Activated CD4-positive, CD25-positive, alpha-beta regulatory T cell treated with anti-CD3 and anti-CD28 coated beads, Interleukin-2, amount 50 U/mL, for 16 hours (primary cell): ENCODE measurements at places on chromosomes 3 and 15.

DNA sequence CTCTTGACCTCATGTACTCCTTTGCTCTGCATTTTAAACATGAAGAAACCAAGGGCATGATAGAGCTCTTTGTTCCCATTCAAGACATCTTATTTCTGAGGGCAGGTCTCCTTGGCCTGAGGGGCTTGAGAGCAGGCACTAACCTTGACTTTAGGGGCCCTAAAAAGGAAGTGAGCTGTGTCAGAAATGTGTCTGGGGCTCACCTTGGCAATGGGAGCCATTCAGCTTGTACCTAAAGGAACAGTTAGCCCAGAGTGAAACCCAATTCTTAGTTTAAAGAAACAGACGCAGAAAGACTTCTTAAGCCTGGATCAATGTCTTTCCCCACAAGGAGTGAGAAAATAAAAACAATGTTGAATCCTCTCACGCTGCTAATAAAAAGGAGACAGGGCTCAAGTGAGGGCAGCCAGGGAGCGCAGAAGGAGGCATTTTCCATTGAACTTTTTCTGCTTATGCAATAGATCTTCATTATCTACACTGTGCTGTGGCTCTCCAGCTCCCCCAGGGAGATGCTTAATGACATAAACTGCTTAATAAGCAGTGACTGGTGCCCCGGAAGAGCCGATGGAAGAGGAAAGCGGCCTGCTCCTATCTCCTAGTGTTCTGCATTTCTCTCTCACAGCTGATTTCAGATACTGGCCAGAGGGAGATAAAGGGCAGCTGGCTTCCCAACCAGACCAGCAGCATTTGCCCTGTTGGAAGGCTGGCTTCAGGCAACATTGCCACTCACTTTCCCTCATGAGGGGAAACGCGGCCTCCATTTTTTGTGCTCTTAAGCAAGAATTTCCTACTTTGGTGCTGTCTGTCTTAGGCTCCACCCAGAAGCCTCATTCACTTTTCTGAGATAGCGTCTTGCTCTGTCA, 152.0 kb downstream of the OPA1 start:
- no peak for DNase-seq

DNA sequence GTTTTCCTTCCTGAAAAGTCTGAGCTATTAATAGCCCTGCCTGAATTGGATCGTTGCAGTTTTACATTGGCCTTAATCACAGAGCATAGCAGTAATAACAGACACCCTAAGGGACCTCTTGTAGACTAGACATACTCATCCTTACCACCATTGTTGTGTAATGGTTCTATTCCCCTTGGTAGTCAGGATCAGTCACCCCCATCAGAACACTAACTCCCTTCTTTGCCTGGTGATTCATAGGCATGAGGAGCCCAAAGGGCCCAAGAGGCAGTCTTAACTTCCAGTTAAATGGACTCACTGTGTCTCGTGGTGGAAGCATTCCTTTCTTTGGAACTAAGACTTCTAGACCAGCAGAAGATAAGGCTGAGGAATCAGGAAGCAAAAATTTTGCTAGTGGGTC, 20.2 kb downstream of the CGGBP1 start:
- no peak for DNase-seq

DNA sequence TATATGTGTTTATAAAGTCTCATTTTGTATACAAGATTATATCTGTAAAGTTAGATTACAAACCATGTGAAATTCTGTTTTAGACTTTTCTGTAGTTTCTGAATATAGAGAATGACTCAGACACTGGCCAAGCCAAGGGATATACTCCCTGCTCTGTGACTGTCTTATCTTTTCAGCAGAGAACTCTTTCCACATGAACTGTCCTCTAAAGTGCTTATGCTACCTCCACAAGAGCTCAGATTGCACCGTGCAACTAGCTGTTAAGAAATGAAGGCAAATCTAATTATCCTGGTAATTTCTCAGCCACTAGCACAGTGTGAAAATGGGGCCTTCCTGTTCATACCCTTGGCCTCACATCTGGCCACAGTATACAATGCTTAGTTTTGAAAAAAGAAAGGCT, 44.3 kb upstream of the CPNE4 start:
- DNase-seq, result no peak

GRCh38 chr15:85543741-85544155, 163.3 kb downstream of the AKAP13 start:
- DNase-seq, result no peak

DNA sequence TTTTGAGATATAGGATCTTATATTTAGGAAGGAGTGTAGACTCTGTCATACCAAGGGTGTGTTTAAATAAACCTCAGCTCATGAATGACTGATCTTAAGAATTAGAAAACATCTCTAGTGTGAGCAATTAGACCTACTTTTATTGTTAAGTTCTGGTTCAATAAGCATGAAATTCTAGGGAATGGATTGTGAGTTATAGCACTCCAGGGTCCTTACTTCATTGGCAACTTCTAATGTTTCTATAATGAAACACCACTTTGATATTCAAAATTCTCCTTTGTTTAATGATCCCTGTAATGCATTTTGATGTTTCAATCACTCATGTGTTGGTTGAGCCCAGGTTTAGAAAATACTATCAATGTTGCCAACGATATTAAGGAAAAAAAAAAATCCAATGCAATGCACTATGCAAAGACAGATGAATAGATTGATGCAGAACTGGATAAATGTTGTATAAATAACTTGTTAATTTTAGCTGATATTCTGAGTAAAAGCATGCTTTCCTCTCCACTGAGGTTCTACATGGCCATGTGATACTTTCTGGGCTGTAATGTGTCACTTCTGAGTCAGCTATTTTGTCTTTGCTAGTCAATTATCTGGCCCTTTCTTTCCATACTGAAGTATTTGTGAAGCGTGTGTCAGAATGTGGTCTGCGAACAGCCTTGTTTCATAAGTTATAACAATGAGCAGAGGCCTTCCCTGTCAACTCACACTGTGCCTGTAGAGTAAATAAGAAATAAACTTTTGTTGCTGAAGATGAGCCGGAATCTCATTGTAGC, 1035.9 kb downstream of the PLOD2 start:
- no peak for DNase-seq

DNA sequence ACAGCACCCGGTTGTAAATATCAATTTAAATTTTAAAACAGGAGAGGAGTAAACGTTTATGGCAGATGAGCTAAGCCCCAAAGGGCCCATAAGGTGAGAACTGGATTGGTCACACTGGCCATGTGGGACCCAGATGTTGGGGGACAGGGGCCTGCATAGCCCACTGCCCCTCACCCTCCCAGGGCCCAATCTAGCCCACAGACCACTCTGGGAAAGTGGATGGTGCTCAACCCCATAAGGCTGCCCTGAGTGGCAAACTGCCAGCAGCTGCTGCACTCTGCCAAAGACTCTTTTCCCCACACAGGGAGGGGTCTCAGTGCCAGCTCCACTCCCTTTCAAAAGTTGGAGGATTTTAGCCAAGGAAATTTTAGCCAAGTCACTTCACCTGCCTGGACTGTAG, 42.5 kb downstream of the CCDC12 start:
- DNase-seq, result no peak

GRCh38 chr3:174776123-174776522, 83.0 kb upstream of the NAALADL2 start:
- no peak for DNase-seq

GRCh38 chr3:149736953-149737205, 15.4 kb downstream of the COMMD2 start:
- DNase-seq, result no peak

GRCh38 chr3:36525115-36525801, 145.0 kb downstream of the STAC start:
- no peak for DNase-seq

GRCh38 chr3:188759336-188760005, 412.3 kb upstream of the TPRG1 start:
- no peak for DNase-seq

GRCh38 chr3:99878005-99878404, 60.3 kb downstream of the CMSS1 start:
- DNase-seq, result no peak

DNA sequence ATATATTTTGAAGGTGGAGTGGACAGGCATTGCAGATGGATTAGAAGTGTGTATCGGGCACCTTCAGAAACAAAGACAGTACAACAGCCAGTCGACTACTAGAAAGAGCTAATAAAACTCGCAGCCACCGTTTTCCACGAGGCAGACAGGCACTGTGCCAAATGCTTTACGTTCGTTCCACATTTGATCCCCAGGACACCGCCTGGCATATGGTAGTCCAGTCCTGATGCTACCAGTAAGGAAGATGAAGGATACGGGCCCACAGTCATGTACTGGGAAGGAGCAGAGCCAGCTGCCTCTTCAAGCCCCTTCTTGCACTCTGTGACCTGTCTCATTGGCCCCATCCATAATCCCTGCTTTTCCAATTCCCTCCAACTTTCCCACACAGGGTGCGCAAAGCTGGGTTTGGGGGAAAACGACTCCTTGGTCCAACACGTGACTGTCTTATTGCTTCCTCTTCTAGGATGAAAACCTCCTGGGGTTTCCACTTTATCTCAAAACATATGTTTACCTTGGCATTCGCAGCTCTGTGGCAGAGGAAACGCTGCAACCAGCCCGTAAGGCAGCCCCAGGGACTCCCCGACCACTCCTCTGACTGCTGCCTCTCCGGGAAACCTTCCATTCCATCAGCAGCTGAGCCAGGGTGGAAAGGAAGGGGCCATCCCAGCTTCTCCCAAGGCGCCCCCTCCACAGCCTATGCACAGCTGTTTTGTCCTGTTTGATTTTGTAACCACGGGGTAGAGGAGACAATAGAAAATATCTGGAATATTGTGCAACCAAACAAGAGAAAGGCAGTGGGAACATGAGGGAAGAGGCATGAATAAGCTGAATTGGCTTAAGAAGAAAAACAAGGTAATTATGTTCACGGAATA, 107.4 kb downstream of the ADAMTS17 start:
- DNase-seq, result no peak

DNA sequence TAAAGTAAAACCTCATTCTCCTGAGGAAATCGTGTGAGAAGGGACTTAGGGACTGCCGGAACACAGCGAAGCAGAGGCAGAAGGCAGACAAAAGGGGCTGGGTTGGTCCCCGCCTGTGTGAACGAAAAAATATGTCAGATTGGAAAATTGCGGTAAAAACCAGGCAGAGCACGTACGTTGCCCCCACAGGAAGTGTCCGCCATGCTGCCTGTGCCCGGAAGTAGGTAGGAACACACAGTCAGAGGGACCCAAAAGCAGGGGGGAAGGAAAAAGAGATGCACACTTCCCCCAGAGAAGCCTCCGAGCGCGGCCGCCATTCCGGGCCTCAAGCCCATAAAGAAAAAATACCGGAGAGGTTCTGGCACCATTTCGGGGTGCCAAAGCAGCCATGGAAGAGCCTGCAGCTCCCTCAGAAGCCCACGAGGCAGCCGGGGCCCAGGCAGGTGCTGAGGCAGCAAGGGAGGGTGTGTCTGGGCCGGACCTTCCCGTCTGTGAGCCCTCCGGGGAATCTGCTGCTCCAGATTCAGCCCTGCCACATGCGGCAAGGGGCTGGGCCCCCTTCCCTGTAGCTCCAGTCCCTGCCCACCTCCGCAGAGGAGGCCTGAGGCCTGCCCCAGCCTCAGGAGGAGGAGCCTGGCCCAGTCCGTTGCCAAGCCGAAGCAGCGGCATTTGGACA, at the start of gene MKRN3:
TSS of gene MKRN3 (plus strand) at position 280 of the 676 bp plus-strand sequence. CDS start at position 389, 109 bp downstream.
- peak; percentile 6 for DNase-seq

DNA sequence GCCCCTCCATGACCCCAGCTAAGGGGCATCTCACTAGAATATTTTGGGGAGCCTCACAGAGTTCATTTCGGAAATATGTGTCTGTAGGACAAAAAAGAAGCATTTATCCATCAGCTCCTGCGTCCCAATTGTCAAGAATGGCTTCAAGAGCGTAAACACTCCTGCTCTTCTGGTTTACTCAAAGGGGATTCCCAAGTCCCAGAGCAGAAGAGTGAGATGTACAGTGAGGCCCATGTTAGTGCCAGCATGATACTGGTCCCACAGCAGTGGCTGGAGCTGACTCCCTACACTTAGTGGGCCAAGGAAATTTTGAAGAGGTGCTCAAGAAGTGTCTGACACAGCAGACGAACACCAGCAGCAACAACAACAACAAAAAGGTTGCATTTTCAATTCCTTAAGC, 34.9 kb upstream of the ARL8B start:
- no peak for DNase-seq

- no peak for DNase-seq
These were observed 27.5 kb upstream of the THRB start for GRCh38 chr3:24522146-24522579.

DNA sequence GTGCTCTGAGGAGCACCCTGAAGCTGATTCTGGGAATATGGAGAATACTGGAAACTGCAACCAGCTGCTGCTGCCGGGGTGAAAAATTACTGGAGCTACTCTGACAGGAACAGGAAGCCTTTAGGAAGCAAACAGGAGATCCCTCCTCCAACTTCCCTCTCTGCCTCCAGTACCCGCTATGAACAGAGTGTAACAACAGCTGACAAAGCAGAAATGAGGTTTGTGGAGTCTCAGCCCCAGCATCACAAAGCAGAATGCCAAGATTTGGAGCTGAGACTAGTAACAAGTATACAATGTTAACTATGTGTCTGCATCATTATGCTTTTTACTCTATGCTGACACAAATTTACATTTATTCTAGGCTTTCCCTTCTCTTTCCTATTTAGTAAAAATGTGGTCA, 22.7 kb upstream of the PIAS1 start:
- DNase-seq, result no peak

DNA sequence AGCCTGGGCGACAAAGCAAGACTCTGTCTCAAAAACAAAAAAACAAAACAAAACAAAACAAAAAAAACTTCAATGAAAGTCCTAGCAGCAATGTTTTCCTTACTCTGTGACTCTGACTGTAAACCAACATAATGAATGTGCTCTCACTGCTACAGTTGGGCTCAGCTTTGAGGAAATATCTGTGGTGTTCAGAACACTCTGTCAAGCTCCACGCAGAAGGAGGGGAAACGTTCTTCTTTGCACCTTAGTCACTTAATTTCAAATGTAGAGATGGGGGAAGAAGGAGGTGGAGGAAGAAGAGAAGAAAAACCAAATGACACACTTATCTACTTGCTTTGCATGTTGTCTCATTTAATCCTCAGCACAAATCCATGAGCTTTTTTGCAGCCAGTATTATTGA, 107.1 kb upstream of the UBE3A start:
- DNase-seq, result no peak

- DNase-seq, result no peak
These were observed 9.1 kb downstream of the RAB43 start for GRCh38 chr3:129112308-129113052.

GRCh38 chr15:88100181-88100580, 156.4 kb downstream of the NTRK3 start:
- no peak for DNase-seq

- no peak for DNase-seq
These were observed 22.7 kb downstream of the ZNF860 start for GRCh38 chr3:32004113-32004765.

- DNase-seq, result no peak
These were observed 11.9 kb upstream of the SH3GL3 start for GRCh38 chr15:83435202-83435601.

- no peak for DNase-seq
These were observed 1.3 kb upstream of the ETV5 start for GRCh38 chr3:186109897-186110803.

- DNase-seq, result no peak
These were observed 154.3 kb upstream of the BHLHE40 start for GRCh38 chr3:4824926-4825325.

GRCh38 chr3:3015185-3016089, 94.7 kb downstream of the IL5RA start:
- DNase-seq, result no peak

GRCh38 chr3:9622438-9622837, 26.9 kb upstream of the MTMR14 start:
- no peak for DNase-seq

GRCh38 chr3:25971736-25972135, 181.8 kb downstream of the OXSM start:
- no peak for DNase-seq
